ENCODE measurements at places on chromosomes 3 and 15.

GRCh38 chr3:177561769-177562392 is 364.6 kb upstream of the TBL1XR1 start:
- no peak for DNase-seq

DNA sequence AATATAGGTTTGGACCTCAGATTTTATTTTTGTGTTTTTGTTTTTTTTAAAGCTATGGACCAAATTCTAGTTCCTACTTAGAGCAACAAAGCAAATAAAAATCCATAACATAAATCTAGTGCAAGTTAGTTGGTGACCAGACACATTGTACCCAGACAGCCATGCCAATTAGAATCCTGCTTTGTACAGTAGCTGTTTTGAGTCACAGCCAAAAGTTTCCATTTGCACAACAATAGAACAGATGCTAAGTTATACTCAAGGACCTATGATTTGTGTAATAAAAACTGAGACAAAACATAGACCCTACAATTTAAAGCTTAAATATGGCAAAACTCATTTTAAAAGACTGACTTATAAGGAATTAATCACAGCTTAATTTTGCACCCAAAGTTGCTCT is 513.1 kb upstream of the CBLB start:
- no peak for DNase-seq

- peak; percentile 94 for DNase-seq
Measured at GRCh38 chr3:194689493-194689944, 3.8 kb downstream of the FAM43A start.

DNA sequence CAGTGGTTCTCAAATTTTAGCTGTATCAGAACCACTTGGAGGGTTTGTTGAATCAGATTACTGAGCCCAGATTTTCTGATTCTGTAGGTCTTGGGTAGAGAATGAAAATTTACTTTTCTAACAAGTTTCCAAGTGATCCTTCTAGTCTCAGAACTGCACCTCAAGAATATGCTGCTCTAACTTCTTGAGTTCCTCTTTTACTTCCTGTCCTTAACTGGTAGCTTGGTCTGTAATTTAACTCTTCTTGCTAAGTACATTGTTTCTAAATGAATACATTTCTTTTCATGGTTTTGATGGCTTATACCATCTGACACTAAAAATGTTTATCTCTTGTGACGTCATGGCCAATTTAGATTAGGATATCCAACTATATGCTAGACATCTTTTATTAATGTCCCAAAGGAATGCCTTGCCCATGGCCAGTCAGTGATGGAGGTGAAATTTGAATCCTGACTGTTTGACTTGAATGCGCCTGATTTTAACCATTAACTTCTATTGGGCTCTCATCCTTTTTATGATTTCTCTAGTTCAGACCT is 262.6 kb upstream of the NAALADL2 start:
- DNase-seq: no peak

DNA sequence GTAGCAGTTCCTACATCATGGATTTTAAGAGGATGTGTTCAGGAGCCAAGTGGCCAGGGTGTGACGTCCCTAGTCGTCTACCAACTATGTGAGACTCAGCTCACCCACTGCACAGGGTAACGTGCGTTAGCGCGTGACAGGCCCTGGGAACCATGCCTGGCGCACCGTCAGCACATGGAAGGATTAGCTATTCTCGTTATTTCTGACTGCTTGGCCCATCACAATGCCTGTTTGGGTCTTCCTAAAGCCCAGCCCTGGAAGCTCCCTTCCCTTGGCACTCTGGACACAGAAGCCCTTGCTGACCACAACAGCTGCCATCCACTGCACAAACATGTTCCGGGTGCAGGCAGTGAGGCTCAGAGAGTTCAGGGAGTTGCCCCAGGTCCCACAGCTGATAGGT is 91.0 kb upstream of the RPL32 start:
- DNase-seq: no peak

DNA sequence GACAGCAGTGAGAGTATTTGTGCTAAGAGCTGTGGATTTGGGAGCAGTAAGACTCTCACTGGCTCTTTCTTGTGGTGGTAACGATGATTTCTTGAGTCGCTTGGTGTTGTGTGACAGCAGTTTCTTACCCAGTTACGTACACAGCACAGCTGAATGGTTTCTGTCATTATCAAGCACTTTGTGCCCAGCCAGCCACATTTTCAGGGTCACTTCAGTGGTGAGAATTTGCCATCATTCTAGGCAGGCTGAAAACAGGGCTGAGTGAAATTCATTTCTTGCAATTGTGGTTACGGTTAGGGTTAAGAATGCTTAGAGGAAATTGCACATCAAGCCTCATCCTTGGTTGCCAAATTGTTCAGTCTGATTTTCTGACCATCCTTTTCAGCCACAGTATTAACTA is 130.1 kb downstream of the RYR3 start:
- no peak for DNase-seq

GRCh38 chr15:73626072-73626471 is 7.1 kb downstream of the NPTN start:
- no peak for DNase-seq

DNA sequence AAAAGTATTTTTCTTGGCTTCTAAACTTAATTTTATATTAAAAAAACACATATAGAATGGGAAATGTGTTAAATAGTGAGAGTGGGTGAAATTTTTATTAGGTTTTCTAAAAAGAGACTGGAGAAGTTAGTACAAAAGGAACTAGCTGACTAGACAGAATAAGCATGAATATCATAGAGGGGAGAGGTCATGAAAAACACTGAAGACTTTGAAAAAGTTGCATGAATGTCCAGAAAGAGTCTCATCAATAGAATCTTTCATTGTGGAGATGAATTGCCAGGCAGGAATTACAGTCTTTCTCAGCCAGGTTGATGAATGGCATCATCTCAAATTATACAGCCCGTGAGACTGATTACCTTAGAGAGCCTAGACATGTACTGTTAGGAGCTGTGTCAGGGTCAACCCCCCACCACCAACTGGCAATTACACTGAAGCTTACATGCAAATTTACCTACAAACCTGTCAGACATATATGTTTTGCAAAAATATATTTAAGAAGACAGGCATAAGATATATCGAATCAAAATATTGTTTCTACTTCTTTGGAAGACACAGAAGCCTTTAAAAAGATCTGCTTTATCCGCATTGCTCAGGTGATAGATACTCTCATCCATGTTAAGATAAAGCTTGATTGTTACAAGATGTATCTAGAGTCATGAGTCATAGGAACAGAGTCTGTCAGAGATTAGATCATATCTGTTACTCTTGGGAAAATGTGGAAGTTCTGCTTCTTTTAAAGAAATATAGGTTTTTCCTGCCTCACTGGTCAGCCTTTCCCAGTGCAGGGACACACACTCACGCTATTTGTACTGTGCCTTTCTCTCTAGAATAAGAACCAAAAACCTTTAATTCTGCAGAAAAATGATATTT is 34.8 kb upstream of the PFN2 start:
- peak; percentile 23 for DNase-seq

DNA sequence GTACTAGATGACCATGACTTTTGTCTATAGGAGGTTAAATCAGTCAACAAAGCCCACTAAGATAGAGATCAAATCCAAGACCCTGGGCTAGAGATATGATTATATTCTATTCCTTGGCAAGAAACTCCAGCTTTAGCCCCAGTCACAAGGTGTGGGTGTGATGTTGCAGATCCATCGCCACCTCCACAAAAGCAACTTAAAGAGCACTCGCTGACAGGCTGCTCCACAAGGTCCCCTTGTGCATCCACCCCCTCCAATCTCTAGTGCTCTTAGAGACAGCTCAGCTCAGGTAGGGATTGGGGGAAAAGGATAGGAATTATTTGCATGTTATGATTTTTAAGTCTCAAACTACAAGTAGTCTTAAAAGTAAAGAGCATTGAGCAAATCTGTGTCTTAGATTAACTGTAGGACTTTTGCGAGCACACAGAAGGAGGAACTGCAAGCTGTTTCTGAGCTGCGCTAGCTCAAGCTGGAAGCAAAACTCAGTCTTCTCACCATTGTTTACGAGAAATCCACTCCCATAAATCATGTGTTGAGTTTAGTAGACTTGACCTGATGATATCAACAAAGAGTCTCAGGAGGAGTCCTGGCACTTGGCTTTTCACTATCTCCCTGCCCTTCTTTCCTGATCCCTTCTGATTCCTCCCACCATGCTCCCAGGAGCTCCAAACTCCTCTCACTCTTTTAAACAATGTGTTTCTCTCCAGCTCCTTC is 177.6 kb downstream of the STAC start:
- no peak for DNase-seq

- DNase-seq: no peak
Measured at GRCh38 chr15:43469867-43470266, 23.1 kb downstream of the TP53BP1 start.

GRCh38 chr3:128353361-128353965 is 113.2 kb downstream of the DNAJB8 start:
- DNase-seq: no peak

GRCh38 chr15:95829062-95829461 is 501.4 kb upstream of the NR2F2 start:
- no peak for DNase-seq

GRCh38 chr3:168124791-168125190 is 29.1 kb upstream of the GOLIM4 start:
- no peak for DNase-seq

DNA sequence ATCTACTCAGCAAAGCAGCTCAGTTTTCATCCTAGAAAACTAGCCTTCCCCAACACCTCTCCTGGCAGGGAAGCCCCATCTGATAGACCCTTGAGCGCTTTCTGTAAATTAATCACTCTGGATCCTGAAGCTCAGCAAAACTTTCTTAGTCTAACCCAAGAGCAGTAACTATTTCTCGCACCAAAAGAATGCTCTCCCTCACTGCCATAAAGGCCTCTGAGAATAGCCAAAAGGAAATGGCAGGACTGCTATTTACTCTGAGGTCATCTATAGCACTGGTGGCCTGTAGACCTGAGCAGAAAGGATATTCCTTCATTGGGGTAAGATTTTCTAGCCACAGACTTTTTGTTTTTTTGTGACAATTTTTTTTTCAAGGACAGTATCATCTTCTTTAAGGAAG is 345.8 kb upstream of the ADAMTS9 start:
- DNase-seq: no peak

DNA sequence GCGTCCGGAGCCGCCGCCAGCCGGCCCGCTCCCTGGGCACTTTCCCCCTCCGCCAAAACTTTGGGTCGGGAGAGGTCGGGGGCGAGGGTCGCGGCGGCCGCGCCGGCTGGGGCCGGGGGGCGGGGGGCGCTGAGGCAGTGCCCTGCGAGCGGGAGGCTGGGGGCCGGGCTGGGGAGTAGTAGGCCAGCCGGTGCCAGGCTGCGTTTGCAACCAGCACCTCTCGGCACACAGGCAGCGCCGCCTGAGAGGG is 452 bp downstream of the BBX start:
- DNase-seq: no peak

DNA sequence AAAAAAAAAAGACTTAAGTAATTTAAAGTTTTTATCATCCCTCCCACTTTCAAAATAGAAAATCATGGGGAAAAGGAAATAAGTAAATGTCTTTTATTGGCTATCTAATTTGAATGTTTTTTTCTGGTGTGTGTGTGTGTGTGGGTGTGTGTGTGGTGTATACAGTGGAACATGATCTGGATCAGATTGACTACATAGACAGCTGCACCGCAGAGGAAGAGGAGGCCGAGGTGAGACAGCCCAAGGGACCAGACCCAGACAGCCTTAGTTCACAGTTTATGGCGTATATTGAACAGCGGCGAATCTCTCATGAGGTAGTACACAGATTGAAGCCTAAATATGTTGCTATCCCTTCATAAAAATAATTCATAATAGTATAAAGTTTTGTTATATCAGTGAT is 44.5 kb downstream of the LRCH3 start:
- DNase-seq: no peak

DNA sequence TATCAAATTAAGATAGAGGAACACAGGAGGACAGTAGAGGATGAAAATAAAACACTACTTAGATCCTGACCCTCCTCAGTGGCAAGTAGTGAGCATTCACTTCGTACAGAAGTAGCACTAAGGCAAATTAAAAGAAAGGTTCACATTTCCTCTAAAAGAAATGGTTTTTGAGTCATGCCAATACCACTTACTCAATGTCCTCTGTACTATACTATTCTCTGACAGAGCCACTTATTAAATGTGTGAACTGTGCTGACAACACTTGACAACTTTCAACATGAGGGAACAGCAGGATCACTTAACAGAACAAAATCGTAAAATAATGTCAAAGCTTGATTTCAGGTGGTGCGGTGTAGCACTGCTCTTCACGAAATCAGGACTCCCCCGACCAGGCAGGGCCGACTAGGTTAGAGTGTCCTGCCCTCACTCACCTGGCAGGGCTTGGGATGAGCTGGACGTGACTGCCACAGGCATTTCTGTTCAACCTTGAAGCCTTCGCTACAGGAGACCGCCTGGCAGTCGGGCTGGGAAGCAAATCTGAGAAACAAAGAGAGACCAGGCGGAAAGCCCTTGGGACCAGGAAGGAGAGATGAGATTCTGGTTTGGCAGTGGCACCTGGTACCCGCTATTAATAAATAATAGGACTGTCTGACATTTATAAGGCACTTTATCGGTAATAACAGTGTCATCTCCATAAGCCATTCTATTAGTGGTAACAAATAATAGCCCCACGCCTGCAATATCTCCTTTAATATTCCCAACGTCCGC is 611 bp upstream of the SLC27A2 start:
- DNase-seq: no peak

- no peak for DNase-seq
Measured at GRCh38 chr15:98725874-98726273, 77.5 kb downstream of the IGF1R start.

DNA sequence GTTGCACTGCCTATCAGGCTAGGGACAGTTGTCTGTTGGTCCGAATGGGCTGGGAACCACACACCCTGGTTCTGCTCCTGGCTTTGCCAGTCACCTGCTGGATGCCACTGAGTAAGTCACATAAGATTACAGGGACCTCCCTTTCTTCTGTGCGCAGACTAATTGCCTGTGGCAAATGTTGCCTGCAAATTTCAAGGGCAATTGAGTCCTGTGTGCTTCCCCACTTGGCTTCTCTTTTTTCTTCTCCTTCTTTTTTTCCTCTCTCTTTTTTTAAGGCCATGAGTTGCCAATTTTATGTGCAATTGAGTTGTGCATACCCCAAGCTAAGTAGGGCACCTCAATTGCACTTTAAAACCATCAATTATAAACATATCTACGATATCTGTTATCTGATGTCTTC is 963.4 kb downstream of the MCTP2 start:
- DNase-seq: no peak

DNA sequence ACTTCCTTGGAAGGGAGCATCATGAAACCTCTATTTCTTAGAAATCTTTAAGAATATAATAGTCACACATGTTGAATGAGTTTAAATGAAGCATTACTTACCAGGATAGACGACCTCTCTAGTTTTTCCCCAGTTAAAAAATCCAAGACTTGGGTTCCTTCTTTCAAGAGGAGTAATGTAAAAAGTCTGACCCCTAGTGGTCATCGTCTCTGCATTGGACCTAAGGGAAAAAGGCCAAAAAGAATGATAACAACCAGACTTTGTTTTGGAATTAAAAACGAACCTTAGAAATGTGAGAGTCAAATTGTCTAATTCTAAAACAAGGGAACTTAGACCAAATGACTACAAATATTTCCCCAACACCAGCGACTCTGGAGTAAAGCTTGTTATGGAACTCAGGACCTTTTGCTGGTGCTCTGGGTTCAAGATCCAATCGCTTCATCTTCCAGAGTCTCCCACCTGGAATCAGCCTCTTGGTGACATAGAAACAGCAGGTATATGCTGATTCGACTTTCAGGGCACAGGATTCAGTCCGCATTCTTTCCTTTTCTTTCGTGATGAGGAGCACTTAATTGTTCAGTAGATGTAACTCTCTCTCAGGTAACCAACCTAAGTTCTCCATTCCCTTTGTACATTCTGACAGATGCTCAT is 214.8 kb upstream of the TPRG1 start:
- no peak for DNase-seq
